ENCODE measurements at places on chromosomes 11 and 22.

GRCh38 chr11:117772360-117772759, 24.7 kb downstream of the DSCAML1 start:
- no peak for DNase-seq

- no peak for DNase-seq
Measured at GRCh38 chr11:8809939-8810539, 101.0 kb upstream of the AKIP1 start.

DNA sequence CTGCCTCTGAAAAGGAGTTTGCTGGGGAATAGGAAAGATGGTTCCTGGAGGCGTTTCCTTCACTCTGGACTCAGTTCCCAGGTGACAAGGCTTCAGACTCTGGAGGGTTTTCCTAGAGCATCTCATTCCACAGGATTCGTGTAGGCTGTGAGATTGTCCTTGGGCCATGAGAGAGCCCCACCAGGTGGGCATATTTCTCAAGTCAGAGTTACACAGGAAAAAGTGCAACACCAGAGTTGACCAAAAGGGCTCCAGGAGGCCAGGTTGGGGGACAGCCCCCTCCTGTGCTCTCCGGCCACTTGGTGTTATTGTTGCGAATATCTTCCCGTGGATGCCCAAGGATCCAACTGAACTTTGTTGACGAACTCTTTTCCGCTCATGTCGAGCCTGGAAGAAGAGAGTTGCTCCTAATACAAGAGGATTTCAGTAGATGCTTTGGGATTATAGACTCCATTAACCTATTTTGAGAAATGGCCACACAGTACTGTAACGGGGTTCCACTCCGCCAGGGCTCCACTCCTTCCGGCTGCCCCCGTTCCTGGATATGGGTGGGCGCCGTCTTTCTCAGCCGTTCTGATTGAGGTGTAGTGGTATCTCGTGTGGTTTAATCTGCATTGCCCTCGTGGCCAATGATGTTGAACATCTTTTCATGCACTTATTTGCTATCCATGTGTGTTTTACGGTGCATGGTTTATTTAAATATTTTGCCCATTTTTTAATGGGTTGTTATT, 580.3 kb downstream of the BRD1 start:
- no peak for DNase-seq

DNA sequence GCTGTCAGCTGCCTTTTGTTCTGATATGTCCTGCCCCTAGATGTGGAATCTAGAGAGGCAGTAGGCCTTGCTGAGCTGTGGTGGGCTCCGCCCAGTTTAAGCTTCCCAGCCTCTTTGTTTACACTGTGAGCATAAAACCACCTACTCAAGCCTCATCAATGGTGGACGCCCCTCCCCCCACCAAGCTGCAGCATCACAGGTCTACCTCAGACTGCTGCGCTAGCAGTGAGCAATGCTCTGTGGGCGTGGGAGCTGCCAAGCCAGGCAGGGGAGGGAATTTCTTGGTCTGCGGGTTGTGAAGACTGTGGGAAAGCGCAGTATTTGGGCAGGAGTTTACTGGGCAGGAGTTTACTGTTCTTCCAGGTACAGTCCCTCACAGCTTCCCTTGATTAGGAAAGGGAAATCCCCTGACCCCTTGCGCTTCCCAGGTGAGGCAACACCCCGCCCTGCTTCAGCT, 98.5 kb downstream of the SMCO4 start:
- no peak for DNase-seq

GRCh38 chr11:62125316-62125715, 1.5 kb downstream of the INCENP start:
- no peak for DNase-seq

DNA sequence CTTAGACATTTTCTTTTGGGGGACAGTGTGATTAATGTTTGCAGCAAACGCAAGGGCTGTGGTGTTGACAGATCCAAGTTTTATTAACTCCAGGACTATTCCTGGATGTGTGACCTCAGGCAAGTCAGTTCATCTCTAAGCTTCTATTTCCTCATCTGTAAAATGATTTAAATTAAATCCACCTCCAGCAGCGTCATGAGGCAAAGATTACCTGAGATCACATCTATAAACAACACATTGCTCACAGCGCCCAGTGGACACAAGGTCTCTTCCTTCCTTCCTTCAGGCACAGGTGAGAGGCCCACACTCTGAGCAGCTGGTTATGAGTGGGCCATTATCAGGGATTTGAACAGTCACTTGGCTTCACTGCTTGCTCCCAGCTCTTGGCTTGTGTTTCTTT, 111.2 kb upstream of the RASSF10 start:
- no peak for DNase-seq

DNA sequence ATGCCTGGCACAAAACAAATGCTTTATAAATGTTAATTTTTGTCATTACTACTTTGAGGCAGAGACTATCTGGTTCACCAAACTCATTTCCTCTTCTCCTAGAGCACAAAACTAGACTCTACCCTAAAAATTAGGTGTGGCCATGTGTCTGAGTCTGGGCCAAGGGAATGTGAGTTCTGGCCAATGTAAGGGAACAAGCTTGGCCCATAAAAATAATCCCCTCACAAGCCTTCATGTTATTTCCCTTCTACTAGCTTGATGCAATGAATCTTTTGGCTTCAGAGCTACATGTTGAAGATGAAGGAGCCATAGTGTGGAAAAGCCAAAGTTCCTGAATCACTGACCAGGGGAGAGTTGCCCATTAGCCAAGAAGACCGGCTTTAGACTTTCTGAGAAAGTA, 406.5 kb upstream of the CCDC90B start:
- no peak for DNase-seq

DNA sequence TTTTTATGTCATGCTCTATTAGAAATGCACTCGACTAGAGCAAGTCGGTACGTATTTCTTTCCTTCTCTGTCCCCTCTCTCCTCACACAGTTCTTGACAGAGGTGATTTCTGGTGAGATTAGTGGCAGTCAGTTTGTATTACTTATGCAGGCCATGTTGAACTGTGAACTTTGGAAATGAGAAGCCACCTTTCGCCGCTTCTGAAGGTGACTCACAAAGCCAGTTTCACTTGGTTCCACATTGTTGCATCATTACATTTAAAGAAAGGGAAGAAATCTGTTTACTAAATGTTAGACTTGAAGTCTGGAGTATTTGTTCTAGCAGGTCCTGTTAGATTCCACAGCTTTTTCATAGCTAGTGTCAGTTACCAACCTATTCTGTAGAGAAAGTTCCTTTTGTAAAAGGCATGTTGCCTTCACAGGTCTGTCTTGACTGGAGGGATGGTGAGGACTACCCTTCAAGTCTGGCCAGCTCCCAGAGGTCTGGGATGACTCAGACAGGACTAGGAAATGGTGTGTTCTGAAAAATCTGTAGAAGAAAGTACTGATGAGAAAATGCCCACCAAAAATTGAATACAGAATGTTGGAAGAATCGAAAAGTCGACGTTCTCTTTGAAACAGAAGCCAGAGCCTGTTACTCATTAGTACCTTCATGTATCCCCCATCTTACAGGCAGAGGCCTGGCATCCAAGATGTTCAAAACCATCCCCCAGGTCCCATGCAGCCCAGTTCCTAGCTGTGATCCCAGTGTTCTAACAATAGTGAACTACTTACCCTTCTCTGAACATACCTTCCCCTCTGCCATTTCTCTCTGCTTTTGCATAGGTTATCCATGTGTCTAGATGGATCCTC, 181.4 kb downstream of the DBX1 start:
- DNase-seq: no peak

DNA sequence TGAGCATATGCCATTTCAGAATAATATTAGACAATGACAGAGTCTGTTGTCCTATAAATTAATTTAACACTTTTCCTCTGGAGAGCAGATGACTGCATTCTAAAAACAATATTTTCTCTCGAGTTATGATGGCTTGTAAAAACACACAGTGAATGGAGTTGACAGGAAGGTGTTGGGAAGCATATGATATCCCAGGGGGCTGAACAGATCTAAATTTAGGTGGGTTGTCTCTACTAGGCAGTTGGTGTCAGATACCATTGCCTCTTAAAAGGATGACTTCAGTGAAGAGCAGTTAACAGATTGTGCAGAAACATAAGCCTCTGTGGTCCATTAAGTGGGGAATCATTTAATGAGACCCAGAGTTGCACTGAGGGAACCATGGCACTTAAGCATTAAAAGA, 30.7 kb downstream of the SVIP start:
- DNase-seq: no peak

DNA sequence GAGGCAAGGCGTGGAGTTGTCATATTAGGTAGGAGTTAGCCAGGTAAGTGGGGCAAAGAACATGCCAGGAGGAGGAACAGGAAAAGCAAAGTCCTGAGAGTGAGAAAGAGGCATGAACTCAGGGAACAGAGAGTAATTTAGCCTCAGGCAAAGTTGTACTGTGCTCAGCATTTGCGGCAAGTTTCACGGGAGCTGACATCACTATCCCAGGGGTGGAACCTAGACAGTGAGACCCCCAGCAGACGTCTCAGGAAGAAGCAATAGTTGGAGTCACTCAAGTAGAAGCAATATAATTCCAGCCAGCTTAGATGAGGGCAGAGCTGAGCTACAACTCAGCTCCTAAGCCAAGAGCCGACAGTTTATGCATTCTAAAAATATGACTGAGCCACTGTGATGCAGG, 426.0 kb upstream of the ISX start:
- DNase-seq: no peak

DNA sequence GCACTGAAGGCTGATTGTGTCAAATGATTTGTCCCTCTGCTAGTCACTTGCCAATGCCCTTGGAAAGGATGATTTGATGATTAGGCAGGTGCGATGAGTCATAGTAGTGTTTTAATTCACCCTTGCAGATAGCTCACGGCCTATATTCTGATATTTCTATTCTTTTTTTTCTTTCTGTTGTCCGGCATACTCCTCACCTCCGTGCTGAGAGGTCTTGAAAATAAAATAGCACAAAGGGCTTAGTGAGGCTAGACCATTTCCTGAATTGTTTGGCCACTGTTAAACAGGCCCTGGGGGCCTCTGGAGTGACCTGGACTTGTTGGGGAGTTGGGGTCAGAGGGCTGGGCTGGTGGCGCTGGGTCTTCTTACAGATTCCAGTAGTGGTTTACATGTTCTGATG, 99.8 kb downstream of the ZBTB16 start:
- no peak for DNase-seq

DNA sequence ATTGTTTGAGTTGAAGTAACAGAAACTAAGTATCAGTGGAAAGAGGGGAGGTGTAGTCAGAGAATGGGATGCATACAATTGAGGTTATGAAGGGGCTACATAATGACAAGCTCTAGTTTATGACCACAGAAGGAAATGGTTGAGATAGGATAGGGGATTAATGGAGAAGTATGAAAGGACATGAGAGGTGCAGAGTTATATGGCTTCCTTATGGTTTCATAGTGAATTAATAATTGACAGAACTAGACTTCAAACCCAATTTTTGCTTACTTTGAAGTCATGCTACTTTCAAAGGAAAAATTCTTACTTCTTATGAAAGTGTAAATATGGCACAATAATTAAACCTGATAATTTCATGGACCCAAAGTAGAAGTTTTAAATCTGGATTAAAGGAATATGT, 340.3 kb upstream of the LRRC4C start:
- no peak for DNase-seq

GRCh38 chr11:132464939-132465338, 1067.4 kb downstream of the OPCML start:
- DNase-seq: no peak

DNA sequence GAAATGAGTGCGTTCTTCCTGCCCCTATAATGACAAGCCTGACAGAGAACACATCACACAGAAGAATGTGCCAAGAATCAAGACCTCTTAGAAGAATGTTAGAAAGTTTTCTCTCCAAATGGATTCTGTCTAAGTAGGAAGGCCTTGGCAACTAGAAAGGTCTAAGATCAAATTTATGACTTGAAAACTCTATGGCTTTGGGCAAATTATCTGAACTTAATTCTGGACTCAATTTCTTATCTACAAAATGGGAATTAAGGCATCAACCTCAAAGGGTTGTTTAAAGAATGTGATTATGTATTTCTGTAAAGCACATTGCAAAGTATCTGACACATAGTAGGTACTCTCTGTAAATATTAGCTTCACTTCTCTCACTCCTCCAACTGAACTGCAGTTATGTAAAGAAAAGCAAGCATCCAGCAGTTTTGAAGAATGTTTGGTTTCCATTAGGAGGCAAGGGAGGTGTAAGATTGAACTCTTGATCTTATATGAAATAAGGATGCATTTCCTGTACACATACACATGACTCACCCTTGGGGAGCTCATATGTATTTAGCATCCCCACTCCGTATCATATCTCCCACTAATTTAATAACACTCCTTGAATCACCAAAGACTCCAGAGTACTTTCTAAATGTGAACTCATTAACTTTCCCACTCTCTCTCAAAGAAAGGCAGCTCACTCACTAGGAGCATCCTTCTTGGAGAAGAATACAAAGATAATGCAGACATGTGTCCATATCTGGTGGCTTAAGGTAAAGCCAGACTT, 77.6 kb downstream of the ETS1 start:
- DNase-seq: no peak

DNA sequence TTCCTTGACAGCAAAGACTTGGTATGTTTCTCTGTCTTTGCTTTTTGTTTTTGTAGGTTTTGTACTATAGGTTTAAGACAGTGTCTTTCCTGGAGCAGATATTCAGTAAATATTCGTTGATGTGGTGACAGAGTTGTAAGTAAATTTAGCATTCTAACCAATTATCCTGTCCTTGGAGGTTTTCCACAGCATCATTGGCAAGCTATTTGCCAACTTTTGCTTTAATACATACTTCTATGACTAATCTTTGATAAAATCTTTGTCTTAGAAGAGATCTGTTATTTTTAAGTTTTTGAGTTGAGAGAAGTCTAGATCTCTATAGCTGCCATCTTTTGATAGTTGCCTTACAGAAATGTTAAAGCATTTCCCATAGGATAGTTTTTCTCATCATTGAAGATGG, 3.8 kb downstream of the USP47 start:
- DNase-seq: no peak

DNA sequence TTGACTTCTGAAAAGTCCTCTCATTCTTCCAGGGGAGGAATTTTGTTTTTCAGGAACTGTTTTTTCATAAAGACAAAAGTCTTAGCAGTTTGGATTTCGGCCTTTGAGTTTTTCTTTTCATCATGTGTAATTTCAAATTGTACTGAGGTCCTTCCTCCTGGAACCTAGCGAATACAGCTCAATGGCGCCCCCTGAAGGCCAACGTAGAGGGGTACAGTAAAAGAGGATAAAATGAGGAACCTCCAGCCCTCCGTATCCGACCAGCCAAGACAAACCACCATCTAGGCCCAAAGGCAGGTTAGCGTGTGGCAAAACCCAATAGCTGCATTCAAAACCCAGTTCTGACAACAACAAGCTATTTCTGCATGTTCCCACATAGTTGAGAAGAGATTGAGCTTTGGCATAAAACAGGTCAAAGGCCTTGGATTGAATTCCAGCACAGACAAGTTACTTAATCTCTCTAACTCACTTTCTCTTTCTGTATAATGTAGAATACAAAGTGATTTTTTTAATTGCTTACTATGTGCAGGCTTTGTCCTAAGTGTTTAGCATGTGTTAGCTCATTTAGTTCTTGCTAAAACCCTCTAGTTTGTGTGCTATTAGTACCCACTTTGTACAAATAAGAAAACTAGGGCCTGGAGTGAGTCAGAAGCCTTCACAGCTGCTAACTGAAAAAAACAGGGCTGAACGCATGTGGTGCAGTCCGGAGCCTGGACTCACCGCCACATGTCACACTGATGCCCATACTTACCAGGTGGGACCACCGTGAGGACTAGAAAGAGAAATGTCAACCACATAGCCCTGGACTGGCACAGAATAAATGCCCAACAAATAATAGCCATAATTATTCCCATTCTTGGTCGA, 43.2 kb upstream of the ETS1 start:
- peak; percentile 59 for DNase-seq

GRCh38 chr11:107969219-107969618, 39.5 kb upstream of the CUL5 start:
- DNase-seq: no peak

Measured in thoracic aorta (tissue), 2 donors.